Vagina (tissue), 2 donors: ENCODE measurements at places on chromosomes 7 and 10. TPM values are rescaled to one million over a fixed set of nuclear protein-coding genes. Genes with fewer than 3 reads are reported as not detected.

- no peaks in the 10 kb centered on the region for H3K4me1 ChIP-seq
- no peak overlapping the region for H3K27ac ChIP-seq
- DNase-seq, result no peak
- H3K36me3 ChIP-seq, result no peaks in the 10 kb centered on the region
- H3K4me3 ChIP-seq, result no peak overlapping the region
Observed at GRCh38 chr10:14810969-14811953, 26.6 kb downstream of the CDNF start.

RBM20 gene
- 5.2 TPM for total RNA-seq

- peaks cover 5% of the 10 kb centered on the region for H3K4me1 ChIP-seq
- no peaks in the 10 kb centered on the region for H3K27me3 ChIP-seq
- H3K27ac ChIP-seq, result no peak overlapping the region
- H3K4me3 ChIP-seq, result no peak overlapping the region
Observed at GRCh38 chr10:43078175-43078985, 1.5 kb downstream of the RET start.

SORCS1 gene
- 5.9 TPM for total RNA-seq

GRCh38 chr10:4691776-4692175, 134.2 kb upstream of the AKR1E2 start:
- H3K4me1 ChIP-seq, result peaks cover 13% of the 10 kb centered on the region
- no peak for DNase-seq

DNA sequence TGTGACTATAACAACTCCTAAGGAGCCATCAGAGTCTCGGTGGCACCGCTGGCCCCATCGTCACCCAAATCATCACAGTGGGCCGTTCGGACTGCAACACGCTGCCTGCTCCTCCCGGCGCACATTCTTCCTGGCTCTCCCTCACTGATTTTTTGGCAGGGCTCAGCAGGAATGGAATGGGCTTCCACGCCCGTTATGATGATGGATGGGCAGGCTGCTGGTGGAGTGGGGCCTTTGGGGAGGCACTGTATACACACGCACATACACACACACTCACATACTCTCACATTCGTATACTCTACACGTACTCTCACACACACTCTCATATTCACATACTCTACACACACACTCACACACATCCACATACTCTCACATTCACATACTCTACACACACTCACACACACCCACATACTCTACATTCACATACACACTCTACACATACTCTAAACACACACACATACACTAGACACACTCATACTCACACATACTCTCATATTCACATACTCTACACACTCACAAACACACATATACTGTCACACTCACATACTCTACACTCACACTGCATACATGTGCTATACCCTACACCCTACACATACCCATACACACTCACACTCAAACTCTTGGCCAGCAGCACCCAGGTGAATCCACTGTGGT, 99.8 kb downstream of the KCNMA1 start:
- H3K4me1 ChIP-seq, result peaks cover 11% of the 10 kb centered on the region
- no peaks in the 10 kb centered on the region for H3K36me3 ChIP-seq
- H3K27ac ChIP-seq, result no peak overlapping the region
- no peak for DNase-seq
- no peak overlapping the region for H3K4me3 ChIP-seq

- H3K36me3 ChIP-seq, result no peaks in the 10 kb centered on the region
- H3K27ac ChIP-seq, result no peak overlapping the region
- H3K4me1 ChIP-seq, result peaks cover 6% of the 10 kb centered on the region
- no peaks in the 10 kb centered on the region for H3K27me3 ChIP-seq
Observed at GRCh38 chr10:34193931-34194626, 621.0 kb downstream of the PARD3 start.

AEBP1 gene
- total RNA-seq, result 321 TPM

DNA sequence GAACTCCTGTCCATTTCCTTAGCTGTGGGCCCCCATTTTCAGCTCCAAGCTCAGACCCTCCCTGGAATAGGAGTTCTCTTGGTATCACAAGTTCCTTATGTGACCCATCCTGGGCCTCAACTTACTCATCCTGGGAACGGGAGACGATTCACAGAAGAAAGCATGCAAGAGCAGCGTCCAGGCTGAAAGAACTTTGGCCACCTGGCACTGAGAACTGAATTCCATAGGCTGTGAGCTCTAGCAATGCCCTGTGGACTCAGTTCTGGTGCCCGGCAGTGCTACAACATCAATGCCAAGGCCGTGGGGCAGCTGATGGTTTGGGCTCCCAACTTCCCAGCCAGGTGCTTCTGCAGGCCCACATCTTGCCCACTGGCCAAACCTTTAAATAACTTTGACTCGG, 3.9 kb upstream of the CUEDC2 start:
- H3K27ac ChIP-seq, result no peak overlapping the region
- no peaks in the 10 kb centered on the region for H3K27me3 ChIP-seq
- H3K36me3 ChIP-seq, result no peaks in the 10 kb centered on the region
- DNase-seq, result no peak
- no peak overlapping the region for H3K4me3 ChIP-seq

PAX4 gene
- not detected for total RNA-seq

SPDYE3 gene
- total RNA-seq, result not detected

DNA sequence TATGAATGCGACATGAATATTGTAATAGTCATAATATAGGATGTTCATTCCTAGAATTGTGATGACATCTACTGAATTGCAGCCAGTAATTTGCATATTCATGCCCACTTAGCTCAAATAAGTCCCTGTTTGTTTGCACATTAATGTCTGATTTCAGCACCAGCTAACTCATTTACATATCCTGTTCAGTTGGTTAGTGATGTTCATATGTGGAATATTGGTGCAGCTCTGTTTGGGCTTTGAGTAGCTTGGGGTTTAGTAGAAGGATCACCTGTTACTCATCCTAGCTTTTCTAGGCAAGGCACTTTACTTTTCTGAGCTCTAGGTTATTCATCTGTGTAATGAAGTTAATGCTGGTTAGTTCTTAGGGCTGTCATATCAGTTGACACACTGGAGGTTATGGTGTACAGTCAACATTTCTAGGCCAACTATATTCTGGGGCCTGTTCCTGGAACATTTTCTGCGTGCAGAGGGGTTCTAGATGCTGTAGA, 238.4 kb downstream of the EXOC4 start:
- no peak for DNase-seq
- no peak overlapping the region for H3K4me3 ChIP-seq
- no peaks in the 10 kb centered on the region for H3K27me3 ChIP-seq

DNA sequence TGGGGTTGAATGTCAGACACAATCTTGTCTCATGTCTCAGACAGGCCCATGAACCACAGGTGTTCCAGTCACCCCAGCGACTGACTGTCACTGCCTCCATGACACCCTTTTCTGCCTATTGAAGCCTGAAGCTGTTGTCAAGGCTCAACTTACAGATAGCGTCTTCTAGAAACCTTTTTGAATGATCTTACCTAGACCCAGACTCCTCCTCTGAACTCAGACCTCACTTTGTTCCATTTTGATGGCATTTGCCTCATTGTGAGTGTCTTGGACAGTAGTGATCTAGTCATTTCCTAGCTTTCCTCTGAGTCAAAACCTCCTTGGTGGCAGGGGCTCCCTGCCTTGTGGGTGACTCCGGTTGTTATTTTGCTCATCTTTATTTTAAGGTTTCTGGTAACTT, 98.3 kb upstream of the AGK start:
- no peak overlapping the region for H3K4me3 ChIP-seq
- DNase-seq, result no peak

PRSS1 gene
- total RNA-seq, result not detected

- DNase-seq, result peak; percentile 100
- H3K36me3 ChIP-seq, result no peaks in the 10 kb centered on the region
- H3K4me3 ChIP-seq, result no peak overlapping the region
Observed at GRCh38 chr7:100957832-100958421, 8.6 kb downstream of the MUC3A start.

THNSL1 gene
- 2.0 TPM for total RNA-seq

DNA sequence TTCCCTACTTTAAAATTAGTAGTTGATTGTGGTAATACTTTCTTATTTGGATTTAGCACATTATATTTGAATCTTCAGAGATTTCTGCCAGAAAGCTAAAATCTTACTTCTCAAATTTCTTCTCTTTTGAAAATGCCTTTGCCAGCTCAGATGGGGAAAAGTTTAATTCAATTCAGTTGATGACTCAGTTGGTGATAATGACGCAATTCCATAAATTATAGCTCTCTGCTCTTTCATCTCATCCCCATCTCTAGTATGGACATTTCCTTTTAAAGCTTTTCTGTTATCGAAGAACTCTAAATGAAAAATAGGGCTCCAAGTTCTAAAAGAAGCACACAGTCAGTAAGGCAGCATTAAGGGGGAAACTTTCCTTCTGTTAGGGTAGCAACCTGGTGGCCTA, 25.5 kb downstream of the RNLS start:
- no peaks in the 10 kb centered on the region for H3K4me1 ChIP-seq
- peak overlapping the region; percentile 44 for H3K27ac ChIP-seq
- H3K36me3 ChIP-seq, result no peaks in the 10 kb centered on the region
- no peak for DNase-seq

- H3K27ac ChIP-seq, result no peak overlapping the region
- no peaks in the 10 kb centered on the region for H3K36me3 ChIP-seq
- peaks cover 16% of the 10 kb centered on the region for H3K4me1 ChIP-seq
- no peaks in the 10 kb centered on the region for H3K27me3 ChIP-seq
- no peak overlapping the region for H3K4me3 ChIP-seq
Observed at GRCh38 chr7:127396184-127396583, 3.7 kb upstream of the ZNF800 start.
